ENCODE measurements at places on chromosomes 11 and 22. TPM values are rescaled to one million over a fixed set of nuclear protein-coding genes. Genes with fewer than 3 reads are reported as not detected.

GRCh38 chr11:94845622-94846021 lies 77.5 kb downstream of the AMOTL1 start:
- no peak overlapping the region for H3K4me3 ChIP-seq
- DNase-seq, result peak; percentile 89
- no peaks in the 10 kb centered on the region for H3K36me3 ChIP-seq
- H3K27ac ChIP-seq, result no peak overlapping the region
- H3K27me3 ChIP-seq, result no peaks in the 10 kb centered on the region
- no peaks in the 10 kb centered on the region for H3K4me1 ChIP-seq

- H3K36me3 ChIP-seq, result no peaks in the 10 kb centered on the region
- no peak overlapping the region for H3K27ac ChIP-seq
- no peaks in the 10 kb centered on the region for H3K27me3 ChIP-seq
- no peak overlapping the region for H3K4me3 ChIP-seq
Observed at GRCh38 chr11:60336767-60337391, 9.8 kb downstream of the MS4A6E start.

The PGM2L1 gene
- total RNA-seq, result 0.95 TPM

- peak overlapping the region; percentile 66 for H3K27ac ChIP-seq
- H3K4me3 ChIP-seq, result no peak overlapping the region
- H3K36me3 ChIP-seq, result peaks cover 5% of the 10 kb centered on the region
- H3K4me1 ChIP-seq, result peaks cover 20% of the 10 kb centered on the region
- DNase-seq, result peak; percentile 73
- no peaks in the 10 kb centered on the region for H3K27me3 ChIP-seq
Observed at GRCh38 chr22:45817745-45818423, 146.2 kb downstream of the ATXN10 start.

The MUC5AC gene
- not detected for total RNA-seq

The UBQLN3 gene
- total RNA-seq, result not detected

DNA sequence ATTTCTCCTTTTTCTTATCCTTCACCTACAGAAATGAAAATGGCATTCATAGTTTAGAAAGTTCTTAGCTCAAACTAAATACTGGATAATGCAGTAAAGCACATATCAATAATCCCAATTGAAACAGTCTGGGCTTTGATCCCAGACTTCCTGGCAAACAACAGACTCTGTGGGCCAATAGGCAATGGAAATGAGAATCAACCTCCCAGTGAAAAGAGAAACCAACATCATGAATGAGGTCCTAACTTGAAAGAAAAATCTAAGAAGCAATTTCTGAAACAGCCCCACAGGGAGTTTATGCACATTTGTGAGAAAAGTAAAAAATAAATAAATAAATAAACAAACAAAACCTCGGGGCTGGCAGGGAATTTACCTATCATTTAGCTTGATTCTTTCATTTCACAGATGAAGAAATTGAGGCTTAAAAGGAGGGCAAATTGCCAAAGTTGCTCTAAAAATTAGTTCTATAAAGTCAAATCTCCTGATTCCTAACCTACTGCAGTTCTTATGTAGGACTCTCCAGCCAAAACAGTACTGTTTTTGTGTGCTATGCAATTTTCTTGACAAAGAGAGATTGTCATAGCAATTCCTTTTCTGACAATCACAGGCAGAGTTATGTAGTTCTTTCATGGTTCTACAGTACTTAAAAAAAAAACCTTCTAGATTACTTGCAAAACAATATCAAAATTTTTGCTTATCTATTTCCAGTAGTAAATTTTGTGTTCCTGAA lies 265.8 kb downstream of the GRM5 start:
- H3K27ac ChIP-seq, result no peak overlapping the region
- H3K36me3 ChIP-seq, result no peaks in the 10 kb centered on the region
- H3K27me3 ChIP-seq, result no peaks in the 10 kb centered on the region
- DNase-seq, result no peak

The ALDH3B1 gene
- total RNA-seq, result 3.3 TPM

DNA sequence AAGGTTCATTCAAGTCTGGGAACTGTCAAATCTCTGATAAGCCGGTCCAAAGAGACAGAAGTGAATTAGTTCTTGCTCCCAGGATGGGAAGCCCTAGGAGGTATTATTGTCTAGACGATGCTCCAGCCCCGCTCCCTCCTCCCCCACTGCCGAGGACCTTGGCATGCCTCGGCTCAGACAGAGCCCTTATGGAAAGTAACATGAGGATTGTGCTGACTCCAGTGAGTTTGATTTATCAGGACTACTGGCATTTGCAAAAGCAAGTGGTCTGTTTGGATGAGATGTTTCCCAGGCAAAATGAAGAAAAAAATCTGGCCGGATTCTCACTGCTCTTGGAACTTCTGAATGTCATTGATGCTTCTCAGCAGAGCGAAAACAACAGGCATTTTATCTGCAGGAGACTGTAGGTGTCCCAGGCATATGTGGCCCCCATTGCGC lies 341.0 kb downstream of the ETS1 start:
- H3K36me3 ChIP-seq, result no peaks in the 10 kb centered on the region
- H3K4me3 ChIP-seq, result no peak overlapping the region
- no peak overlapping the region for H3K27ac ChIP-seq
- DNase-seq, result no peak

DNA sequence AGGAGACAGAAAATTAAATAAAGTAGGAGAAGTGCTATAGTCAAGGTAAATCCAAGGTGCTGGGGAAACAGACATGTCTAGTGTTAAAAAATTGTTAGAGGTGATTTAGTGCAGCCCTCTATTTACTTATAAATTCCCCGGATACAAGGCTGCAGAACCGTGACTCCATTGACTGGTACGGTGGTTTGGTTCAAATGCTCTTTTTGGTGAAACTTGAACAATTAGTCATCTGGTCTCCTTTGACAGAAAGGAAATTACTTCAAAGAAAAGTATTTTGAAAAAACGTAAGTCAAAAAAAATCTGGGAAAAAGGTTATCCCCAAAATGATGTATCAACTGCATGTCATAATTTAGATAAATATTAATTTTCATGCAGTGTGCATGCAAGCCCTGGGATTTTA lies 399.2 kb downstream of the CNTN5 start:
- H3K4me3 ChIP-seq, result no peak overlapping the region
- DNase-seq, result no peak
- no peaks in the 10 kb centered on the region for H3K4me1 ChIP-seq
- H3K27me3 ChIP-seq, result no peaks in the 10 kb centered on the region
- H3K36me3 ChIP-seq, result no peaks in the 10 kb centered on the region

The OSBP gene
- total RNA-seq, result 60.6 TPM

GRCh38 chr22:24809331-24809730 lies 3.3 kb downstream of the SGSM1 start:
- no peaks in the 10 kb centered on the region for H3K4me1 ChIP-seq
- no peaks in the 10 kb centered on the region for H3K27me3 ChIP-seq
- no peak for DNase-seq
- H3K36me3 ChIP-seq, result no peaks in the 10 kb centered on the region
- H3K4me3 ChIP-seq, result no peak overlapping the region

The KCNQ1OT1 gene
- 0.37 TPM for total RNA-seq

The CRYBA4 gene
- not detected for total RNA-seq

GRCh38 chr11:95065336-95065735 lies 1.4 kb upstream of the SRSF8 start:
- peaks cover 6% of the 10 kb centered on the region for H3K4me1 ChIP-seq
- H3K36me3 ChIP-seq, result no peaks in the 10 kb centered on the region
- no peak overlapping the region for H3K27ac ChIP-seq
- no peak for DNase-seq
- H3K27me3 ChIP-seq, result no peaks in the 10 kb centered on the region

The ZC3H7B gene
- 50.1 TPM for total RNA-seq

DNA sequence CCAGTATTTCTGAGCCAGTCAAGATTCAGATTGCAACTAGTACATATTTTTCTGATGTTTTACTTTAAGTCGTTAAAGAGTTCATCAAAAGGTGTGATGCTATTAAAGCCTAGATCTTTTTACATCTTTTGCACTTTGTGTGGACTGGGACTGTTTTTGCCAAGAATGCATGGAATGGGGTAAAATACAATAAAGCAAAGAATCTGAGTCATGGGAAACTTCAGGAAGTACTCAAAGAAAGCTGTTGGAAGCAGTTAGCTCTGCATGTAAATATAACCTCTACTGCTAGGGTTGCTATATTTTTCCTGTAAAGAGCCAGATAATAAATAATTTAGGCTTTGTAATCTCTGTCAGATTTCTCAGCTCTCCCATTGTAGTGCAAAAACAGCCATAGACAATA lies 20.9 kb downstream of the ATXN10 start:
- H3K36me3 ChIP-seq, result peaks cover 5% of the 10 kb centered on the region
- H3K27me3 ChIP-seq, result no peaks in the 10 kb centered on the region
- no peak overlapping the region for H3K27ac ChIP-seq
- DNase-seq, result no peak

DNA sequence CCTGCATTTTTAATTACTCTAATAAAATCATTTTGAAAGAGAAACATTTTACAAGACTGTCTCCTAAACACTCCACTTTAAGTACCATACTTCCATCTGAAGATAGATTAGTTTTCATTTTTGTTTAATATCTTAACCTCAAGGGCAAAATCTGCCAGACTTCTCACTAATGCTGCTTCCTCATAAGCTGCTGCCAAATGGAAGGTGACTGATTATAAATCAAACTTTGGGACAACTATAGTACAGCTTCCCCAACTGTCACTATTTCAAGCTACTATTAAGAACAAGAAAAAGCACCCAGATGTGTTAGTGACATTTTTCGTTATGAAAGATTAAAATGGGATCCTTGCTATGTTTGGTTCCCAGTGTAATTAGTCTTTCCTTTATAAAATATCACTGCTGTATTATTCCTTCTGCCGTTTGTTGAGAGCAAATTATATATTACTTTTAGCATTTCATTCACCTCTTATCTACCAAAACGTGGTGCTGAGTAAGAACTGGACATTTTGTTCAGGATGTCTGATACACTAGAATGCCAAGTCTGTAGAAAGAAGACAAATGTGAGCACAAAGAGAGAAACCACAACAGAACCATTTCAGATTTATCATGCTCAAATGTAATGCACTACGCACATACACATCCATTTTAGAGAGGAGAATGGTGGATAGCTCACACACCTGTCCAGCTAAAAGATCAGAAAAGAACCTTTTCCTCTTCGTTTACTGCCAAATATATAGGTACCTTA lies 312.2 kb upstream of the C11orf87 start:
- H3K27me3 ChIP-seq, result no peaks in the 10 kb centered on the region
- no peak overlapping the region for H3K27ac ChIP-seq

DNA sequence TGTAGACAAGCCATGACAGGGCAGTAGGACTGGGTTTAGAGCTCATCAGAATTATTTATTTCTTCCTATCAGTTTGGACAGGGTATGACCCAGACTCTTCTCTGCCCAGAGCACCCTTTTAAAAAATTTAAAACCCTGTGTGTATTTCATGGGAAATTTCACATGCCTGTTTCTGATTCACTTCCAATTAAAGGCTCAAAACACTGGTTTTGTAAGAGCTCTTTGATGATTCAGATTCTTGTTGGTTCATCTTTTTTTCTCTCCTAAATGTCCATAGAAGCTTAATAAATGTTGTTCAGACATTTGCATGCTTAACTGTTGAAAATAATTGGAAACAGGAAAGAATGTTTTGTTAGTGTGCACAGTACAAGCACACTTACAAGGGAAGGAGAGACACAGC lies 13.8 kb downstream of the FLI1 start:
- no peak overlapping the region for H3K4me3 ChIP-seq
- DNase-seq, result no peak
- H3K27ac ChIP-seq, result no peak overlapping the region
- no peaks in the 10 kb centered on the region for H3K36me3 ChIP-seq
- no peaks in the 10 kb centered on the region for H3K4me1 ChIP-seq

GRCh38 chr11:133180201-133180600 lies 352.1 kb downstream of the OPCML start:
- H3K27me3 ChIP-seq, result no peaks in the 10 kb centered on the region
- DNase-seq, result no peak
- H3K36me3 ChIP-seq, result no peaks in the 10 kb centered on the region
- H3K27ac ChIP-seq, result no peak overlapping the region

DNA sequence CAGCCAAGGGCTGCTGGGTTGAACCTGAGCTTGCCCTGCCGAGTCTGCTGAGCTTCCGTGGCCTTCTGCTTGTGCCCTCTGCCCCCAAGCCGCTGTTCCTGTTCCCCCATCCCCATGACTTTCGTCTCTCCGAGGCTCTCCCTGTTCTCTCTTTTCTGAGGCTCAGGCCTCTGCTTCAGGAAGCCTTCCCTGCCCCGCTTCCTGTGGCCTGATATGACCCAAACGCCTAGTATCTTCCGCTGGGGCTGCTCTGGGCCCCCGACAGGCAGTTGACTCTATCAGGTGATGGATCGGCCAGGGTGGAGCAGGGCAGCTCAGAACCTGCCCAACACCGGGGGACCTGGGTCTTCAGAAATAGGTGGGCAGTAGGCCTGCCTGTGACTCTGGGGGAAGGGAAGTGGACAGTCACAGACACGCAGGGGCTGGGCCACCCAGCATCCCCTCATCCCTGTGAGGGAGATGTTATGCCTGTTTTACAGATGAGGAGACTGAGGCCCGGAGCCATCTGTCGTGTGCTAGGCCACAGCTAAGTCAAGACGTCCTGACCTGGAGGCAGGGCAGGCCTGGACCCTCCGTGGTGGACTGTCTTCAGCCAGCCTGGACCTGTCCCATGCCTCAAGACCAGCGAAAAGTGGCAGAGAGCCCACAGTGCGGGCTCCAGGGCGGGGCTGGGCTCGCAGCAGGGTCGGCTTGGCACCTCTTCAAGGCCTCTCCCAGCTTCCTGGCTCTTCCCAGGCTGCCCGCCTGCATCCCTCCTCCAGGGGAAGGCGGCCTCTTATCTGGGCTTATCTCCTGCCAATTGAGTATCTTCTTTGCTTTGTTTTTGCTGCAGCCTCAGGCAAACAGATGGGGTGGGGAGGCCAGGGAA lies 16.2 kb downstream of the BAD start:
- no peaks in the 10 kb centered on the region for H3K27me3 ChIP-seq
- DNase-seq, result peak; percentile 70
- peak overlapping the region; percentile 91 for H3K27ac ChIP-seq

DNA sequence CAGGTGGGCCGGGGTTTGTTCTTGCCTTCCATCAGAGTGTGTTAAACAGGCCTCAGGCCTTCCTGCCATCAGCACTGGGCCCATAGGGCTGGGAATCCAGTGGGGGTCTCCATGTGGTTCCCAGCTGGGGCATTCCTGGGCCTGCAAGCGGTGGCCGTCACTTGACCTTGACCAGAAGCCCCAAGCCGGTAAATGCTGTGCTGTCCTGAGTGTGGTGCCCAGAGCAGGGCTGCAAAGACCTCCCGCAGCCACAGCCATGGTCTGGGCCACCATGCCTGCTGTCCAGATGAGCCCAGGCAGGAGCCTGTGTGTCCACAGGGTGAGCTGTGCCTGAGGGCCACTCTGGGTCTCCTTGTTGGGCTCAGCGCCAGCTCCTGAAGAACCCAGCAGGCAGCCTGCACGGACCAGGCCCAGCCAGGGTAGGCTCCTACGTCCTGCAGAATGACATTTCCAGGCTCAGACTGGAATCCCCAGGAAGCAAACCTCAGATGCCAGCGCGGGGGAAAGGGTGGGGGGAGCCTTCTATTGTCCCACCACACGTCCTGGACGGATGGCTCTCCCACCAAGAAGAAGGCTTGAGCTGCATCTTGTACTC lies 117.3 kb downstream of the KCNQ1OT1 start:
- DNase-seq, result peak; percentile 37
- no peaks in the 10 kb centered on the region for H3K27me3 ChIP-seq
- H3K4me3 ChIP-seq, result no peak overlapping the region
- no peaks in the 10 kb centered on the region for H3K4me1 ChIP-seq

The NOX4 gene
- 0.18 TPM for total RNA-seq

- H3K4me3 ChIP-seq, result no peak overlapping the region
- H3K4me1 ChIP-seq, result peaks cover 3% of the 10 kb centered on the region
- no peaks in the 10 kb centered on the region for H3K27me3 ChIP-seq
- H3K36me3 ChIP-seq, result no peaks in the 10 kb centered on the region
- no peak for DNase-seq
Observed at GRCh38 chr11:44596525-44597276, 31.2 kb downstream of the CD82 start.

- no peaks in the 10 kb centered on the region for H3K27me3 ChIP-seq
- H3K4me1 ChIP-seq, result no peaks in the 10 kb centered on the region
- no peak for DNase-seq
- H3K36me3 ChIP-seq, result no peaks in the 10 kb centered on the region
- H3K27ac ChIP-seq, result no peak overlapping the region
Observed at GRCh38 chr11:67705264-67705663, 30.8 kb upstream of the ALDH3B2 start.
